M059J (cell line): ENCODE measurements at places on chromosomes 7 and 10.
A peak's percentile ranks its signal among the peaks of the same experiment; 100 is the strongest.

DNA sequence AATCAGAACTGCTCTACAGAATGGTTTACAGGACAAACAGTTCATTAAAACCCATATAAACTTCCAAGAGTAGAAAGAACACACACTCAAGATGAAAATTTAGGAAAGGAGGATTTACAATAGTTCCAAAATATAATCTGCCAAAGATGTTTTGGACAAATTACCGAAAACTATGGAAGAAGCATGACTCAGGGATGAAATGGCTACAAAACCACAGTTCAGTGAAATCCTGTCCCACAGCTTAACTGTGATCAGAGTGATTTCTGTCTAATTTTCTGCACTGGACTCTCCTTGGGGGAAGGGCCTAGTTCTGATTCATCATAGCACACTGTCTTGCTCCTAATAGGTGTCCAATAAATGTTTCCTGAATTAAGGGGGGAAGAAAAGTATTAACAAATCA, 82.2 kb downstream of the HIPK2 start:
- DNase-seq, result peak; percentile 46

DNA sequence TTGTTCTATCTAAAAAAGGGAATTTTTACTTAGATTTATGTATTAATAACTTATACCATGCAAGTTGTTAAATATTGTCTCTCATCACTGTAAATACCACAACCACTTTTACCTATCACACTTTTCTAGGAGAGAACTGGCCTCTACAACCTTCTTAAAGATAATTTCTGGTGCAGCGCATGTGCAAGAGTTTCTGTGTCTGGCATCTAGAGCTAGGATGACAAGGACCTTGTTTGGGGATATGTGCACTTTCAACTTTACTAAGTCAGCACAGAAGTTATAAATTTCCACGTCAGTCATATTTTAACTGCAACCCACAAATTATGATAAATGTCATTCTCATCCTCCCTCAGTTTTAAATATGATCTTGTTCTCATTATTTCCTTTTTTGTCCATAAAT, 156.9 kb upstream of the ADCY1 start:
- DNase-seq, result no peak

DNA sequence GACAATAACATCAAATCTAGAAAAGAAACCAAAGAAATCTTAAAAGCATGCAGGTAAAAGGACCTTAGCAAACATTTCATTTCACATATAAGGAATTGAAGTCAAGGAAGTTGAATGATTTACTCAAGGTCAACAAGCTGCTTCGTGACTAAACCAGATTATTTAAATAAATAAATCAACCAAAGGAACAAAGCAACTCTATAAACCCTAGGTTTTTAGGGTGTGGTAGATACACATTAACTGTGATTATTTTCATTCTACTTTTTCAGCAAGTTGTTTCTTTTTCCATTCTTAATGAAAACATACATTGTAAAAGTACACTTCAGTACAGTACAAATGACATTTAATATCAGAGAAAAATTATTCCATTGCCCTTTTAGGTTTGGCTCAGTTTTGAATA, 382.0 kb upstream of the STEAP1 start:
- no peak for DNase-seq

DNA sequence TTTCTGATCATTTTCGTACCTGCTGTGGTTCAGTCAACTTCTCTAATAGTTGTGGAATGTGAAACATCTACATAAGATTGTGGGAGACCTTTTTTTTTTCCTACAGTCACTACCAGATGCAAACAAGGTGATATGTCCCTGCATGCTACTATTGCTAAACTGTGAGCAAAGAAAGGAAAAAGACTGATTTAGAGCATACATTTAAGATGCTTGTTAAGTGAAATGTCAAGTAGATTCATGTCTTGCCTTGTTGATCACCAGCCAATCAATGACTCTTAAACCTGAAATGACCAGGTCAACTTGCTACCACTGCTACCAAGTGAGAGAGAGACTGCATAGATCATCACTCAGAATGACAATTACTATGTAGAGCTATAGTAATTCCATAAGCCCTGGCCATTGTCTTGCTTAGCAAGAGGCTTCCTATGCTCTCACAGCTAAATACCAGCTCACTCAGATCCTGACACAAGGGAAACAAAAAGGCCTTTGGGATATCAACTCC, 84.3 kb upstream of the SKAP2 start:
- DNase-seq, result no peak

GRCh38 chr7:159070431-159071148, 74.1 kb downstream of the VIPR2 start:
- DNase-seq, result no peak

- no peak for DNase-seq
These were observed 147.3 kb upstream of the PDE1C start for GRCh38 chr7:32217341-32218153.

- no peak for DNase-seq
These were observed 46.1 kb upstream of the LRRC17 start for GRCh38 chr7:102866535-102867215.

GRCh38 chr10:48582970-48583369, 21.9 kb downstream of the ARHGAP22 start:
- DNase-seq, result no peak

- no peak for DNase-seq
These were observed 479.8 kb upstream of the MKI67 start for GRCh38 chr10:128606055-128606454.
